ENCODE measurements at places on chromosomes 5 and 9.

GRCh38 chr5:133390416-133391353, 221.7 kb downstream of the FSTL4 start:
- no peak for DNase-seq

GRCh38 chr5:167763772-167764171, 527.7 kb upstream of the WWC1 start:
- DNase-seq: peak; percentile 67

- peak; percentile 30 for DNase-seq
Measured at GRCh38 chr9:8863886-8864544, 1064.4 kb upstream of the DMAC1 start.

DNA sequence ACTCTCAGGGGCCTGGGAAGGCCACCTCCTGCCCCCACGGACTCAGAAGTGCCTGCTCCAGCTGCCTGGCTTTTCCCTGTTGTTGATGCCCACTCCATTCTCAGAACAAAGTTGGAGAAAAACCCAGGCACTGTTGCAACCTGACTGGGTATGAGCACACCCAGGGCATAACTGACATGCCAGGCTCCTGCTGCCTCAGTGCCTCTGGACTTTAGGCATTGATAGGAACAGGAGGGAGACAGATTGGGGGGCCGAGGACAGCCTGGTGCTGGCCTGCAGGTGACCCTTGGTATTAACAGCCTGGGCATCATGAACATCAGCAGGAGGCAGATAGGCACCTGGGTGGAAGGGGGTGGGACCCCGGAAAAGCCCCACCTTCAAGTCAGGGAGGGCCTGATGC, 685.9 kb upstream of the CDH10 start:
- DNase-seq: no peak

- no peak for DNase-seq
Measured at GRCh38 chr5:40984884-40985283, 75.6 kb downstream of the C7 start.

GRCh38 chr9:111037708-111038330, 451 bp downstream of the LPAR1 start:
- no peak for DNase-seq

GRCh38 chr5:103260951-103261350, 2.4 kb downstream of the MACIR start:
- DNase-seq: no peak

DNA sequence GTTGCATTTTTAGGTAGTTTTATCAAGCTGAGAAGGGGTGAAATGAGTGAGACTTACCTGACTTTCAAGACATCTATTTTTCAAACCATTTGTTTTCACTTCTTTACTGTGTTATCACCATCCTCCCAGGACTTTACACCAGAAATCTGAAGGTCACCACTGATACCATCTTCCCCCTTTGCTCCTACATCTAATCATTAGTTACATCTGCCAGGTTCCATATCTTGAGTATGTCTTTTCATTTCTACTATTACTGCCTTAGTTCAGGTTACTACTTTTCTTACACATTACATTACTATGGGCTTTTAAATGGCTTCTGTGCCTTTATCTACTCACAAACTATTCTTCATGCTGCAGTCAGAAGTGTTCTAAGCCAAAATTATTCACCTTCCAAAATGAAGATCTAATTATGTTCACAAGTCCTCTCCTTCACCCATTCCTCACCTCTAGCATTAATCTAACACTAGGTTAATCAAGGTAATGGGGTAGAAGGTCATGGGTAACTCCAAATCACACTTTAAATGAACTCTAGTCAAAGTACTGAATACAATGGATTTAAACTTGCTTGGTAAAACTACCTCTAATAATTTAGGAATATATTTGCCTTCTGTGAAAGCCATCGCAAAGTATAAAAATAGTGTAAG, 2.1 kb upstream of the HSDL2 start:
- no peak for DNase-seq

- DNase-seq: no peak
Measured at GRCh38 chr9:94178927-94179326, 80.2 kb upstream of the ZNF169 start.

DNA sequence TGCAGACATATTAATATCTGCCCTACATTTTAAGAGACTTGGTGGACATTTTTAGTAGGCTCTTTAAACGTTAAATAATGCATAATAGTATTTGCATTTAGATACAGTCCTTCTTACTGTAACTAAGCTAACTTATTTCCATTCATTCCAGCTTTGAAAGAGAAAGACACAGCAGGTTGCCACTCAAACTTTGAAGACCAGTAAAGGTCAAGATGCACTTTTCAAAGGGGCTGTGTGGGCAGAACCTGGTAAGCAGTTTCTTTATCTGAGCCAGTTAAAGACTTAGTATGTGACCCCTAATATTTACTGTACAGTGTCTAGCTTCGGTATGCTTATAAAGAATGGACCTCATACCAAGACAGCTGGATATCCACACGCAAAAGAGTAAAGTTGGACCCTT, 20.8 kb downstream of the PLGRKT start:
- DNase-seq: no peak

DNA sequence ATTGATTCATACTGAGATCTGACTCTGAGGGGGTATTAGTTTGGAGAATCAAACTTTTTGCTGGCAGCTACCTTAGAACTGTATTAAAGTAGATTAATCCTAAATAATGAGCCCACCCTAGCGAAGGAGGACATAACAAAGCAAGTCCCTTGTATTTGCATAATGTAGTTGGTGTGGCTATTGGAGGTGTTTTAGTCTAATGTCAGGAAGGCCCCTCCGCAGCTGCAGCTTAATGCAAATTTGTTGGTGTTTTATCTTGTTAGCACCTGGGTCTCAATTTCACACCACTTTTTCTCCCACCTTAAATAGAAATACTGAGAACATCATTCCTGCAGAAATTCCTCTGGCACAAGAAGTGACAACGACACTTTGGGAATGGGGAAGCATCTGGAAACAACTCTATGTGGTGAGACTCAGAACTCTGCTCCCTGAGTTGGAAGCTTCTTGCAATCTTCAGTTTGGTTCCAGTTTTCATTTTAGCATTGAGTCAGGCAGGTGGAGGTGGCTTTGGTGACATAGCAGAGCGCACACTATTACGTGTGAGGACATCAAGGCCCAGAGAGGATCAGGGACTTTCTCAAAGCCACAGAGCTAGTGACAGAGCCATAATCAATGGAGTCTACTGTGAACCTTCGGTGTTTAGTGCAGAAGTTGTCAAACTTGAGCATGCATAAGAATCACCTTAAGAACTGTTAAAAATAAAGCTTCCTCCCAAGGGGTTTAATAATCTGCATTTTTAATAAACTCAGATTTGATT, 33.9 kb downstream of the DOCK2 start:
- no peak for DNase-seq

DNA sequence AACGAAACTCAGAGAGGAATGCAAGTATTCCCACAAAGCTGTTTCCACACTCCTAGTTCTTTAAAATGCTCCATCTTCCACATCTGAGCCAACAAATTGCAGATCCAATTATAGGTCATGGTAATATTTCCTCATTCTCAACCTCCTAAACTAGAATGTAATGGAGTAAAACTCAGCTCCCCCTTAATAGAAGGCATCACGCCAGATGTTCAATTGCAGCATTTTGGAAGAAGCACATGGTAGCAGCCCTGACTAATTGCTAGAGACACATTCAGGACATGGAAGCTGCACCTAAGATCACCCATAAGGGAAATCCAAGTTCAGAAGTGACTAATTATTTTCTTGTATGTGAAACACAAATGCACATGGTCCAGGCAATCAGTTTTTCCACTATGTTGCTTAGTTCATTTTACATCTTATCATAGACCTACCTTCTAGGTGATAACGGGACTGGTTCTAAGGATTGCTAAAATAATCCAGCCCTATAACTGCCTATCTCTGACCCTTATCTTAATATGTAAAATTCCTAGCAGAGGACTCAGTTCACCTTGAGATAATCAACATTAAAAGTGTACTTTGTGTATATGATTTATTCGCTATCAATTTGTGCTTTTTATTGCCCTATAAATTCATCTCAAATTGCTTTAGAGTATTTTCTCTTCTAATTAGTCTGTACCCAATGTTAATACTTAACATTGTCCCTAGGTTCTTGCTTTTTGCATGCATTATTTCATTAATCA, 75.1 kb downstream of the GABRB2 start:
- DNase-seq: no peak

GRCh38 chr9:92970467-92970923, 23.2 kb downstream of the FGD3 start:
- peak; percentile 14 for DNase-seq

DNA sequence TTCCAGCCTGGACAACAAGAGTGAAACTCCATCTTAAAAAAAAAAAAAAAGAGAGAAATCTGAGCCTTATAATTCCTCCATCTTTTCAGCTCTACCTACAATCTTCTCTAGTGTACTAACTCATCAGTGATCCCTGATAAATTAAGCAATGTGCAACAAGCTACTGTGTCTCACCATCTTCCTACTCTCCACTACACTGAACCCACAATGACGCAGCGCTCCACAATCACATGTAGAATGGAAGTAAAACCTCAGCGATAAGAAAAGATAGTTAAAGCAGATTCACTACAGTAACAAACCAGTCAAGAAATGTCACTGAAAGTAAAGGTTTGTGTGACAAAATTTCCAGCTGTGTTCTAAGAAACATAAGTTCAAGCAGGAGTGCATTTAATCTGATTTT, 13.5 kb downstream of the ABCA1 start:
- no peak for DNase-seq

DNA sequence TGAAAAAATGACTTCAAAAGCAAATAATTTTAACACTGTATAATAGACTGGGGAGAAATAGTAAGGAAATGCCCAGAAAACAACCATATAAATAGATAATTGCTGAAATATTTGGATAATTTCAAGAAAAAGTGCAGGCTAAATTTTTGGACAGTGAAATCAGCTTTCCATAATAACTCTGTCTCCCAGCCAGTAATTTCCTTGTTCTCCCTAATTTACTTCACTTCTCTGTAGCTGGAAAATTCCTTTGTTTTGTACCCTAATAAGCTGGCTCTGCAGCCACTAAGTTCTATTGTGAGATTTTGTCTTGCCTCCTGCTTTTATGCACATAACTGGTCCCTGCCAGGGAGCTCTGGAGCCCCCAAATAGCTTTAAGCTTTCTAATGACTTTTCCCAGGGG, 27.7 kb downstream of the PRDM6 start:
- no peak for DNase-seq

DNA sequence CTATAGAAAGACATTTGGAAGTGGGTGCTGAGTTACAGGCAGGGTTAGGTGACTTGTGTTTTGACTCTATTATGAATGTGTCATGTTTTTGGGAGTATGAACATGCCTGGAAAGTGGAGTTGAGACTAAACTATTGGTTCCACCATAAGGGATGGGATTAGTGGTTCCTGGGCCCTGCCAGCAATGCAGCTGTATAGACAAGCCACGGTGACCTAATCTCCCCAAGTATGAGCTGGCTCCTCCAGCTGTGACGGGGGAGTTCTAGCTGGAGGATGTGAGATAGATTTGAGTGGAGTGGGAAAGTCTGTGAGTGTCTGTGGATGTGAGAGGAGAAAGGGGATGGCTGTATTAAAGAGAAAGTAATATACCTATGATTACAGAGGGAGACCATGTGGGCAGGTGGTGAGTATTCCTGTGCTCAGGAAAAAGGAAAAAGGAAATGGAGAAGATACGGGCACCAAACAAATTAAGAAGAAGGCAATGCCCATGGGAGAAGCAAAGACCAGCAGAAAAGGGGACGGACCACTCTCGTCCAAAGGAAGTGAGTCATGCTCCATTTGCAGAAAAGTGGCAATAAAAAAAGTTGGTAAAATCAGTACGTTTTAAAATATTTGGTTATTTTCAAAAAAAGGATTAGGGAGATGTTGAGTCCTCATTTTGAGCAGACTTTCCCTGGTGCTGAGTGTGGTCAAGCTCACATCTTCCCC, 48.3 kb upstream of the ICE1 start:
- peak; percentile 51 for DNase-seq

DNA sequence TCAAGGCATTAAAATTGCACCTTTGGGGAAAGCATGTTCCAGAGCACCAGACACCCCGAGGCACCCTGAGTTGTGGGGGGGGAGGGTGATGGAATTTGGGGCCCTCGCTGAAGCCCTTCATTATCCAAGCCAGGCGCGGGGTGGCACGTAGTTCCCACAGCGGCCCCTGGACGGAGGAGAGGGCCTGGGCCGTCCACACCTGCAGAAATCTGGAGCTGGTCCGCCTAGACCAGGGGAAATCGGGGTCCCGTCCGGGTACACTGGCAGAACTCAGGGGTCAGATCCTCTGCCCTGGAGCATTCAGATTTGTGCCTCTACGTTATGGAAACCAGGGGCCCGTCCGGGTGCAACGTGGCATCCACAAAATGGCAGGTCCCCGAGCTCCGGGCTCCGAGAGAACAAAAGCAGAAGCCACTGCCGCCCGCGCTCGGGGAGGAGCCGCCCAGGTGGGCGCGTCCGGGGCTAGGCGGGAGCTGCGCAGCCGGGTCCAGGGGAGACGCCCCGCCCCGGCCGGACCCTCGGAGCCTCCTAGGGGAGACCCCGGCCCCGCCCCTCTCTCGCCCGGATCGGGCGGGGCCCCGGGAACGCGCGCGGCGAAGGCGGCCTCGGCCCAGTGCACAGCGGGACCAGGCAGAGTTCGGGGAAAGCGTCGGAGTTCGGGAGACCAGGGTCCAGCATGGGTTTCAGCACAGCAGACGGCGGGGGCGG, at the start of gene PLEKHG4B:
Gene PLEKHG4B (plus strand): TSS at position 613 of the 708 bp plus-strand sequence. CDS start 64 bp downstream, at position 677.
- DNase-seq: no peak

- DNase-seq: no peak
Measured at GRCh38 chr5:10762776-10763500, 1.9 kb upstream of the DAP start.

DNA sequence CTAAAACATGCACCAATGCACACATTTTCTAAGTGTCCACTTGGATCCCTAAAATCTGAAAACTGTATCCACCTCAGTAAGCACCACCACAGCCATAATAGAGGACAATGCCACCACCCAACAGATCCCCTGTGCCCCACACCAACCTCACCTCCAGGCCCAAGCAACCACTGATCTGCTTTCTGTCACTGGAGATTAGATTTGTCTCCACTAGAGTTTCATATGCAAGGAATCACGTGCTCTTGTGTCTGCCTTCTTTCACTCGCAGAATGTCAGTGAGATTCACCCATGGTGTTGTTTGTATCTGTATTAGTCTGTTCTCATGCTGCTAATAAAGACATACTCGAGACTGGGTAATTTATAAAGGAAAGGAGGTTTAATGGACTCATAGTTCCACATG, 216.1 kb upstream of the WWC1 start:
- DNase-seq: no peak

DNA sequence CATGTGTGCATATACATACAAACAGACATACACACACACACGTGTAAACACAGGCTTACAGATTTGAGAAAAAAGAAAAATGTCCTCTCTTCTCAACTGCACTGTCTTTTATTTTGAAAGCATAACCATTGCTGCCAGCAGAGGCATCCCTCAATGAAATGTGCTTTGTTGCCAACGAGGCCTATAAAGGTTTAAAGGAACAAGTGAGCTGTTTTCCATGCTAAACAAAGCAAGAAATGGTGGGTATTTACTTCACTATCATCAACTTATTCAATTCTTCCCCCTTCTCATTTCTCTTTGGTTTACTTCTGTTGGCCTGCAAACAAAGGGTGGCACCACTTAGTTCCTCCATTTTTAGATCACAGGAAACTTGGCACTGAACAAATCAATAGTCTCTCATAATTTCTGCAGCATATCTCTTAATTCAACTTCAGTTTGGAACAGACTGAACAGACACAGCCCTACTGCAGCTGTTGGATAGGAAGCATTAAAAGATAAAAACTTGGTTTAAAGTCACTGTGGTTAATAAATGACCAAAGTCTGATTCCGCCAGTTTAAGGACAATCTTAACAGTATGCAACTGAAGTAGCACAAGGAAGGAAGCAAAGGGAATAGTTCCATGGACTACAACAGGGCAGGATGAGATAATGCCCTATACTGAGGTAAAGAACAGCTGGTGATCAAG, 21.7 kb downstream of the TTC33 start:
- no peak for DNase-seq

All from amniotic epithelial cell (primary cell).